ENCODE measurements at places on chromosomes 12 and 14.
A peak's percentile ranks its signal among the peaks of the same experiment; 100 is the strongest.

- no peak for DNase-seq
These were observed 40.5 kb downstream of the LIMA1 start for GRCh38 chr12:50242751-50243191.

- no peak for DNase-seq
These were observed 109.0 kb upstream of the ATP2B1 start for GRCh38 chr12:89817501-89818226.

DNA sequence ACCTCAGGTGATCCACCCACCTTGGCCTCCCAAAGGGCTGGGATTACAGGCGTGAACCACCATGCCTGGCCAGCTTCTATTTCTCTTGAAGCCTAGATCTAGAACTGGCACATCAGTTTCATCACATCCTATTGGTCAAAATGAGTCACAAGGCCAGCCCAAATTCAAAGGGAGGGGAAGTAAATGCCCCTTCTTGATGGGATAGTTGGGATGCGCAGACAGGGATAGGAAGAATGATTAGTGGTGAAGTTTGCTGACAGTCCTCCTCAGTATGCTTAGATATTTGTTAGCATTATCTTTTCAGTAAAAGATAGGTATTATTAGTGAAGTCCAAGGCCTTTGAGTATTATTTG is 33.4 kb downstream of the CRADD start:
- DNase-seq, result no peak

GRCh38 chr12:19338405-19338804 is 100.9 kb upstream of the AEBP2 start:
- DNase-seq, result no peak

DNA sequence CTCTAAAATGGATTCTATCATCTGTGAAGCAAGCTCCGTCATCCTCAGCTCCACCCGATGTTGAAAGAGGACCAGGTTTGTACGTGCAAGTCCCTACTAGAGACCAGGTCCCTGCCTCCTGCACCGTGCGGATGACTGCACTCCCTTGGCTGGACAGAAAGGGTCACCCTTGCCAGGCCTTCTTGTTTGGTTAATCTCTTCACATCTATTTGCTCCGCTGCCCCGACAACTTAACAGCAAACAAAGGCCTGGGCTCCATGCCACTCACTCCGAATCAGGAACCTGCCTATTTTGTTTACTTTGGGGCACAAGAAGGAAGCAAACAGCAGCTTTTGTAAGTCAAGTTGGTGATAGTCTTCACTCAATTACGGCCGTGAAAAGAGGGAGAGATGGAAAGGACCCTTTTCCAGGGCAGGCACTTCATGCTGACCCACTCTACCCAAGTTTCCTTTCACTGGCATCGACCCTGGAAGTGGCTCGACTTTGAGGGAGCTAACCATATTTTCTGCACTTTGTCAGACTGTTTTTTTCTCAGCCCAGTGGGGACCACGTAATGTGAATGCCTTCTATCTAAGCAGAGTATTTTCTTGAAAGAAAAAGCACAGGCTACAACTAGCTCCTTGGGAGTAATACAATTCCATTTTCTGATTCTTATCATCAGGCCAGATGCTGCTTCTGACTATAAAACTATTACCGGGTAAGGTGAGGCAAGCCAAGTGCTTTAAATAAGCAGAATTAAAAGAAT is 202.6 kb downstream of the FOXN3 start:
- peak; percentile 92 for DNase-seq

- no peak for DNase-seq
These were observed 55.6 kb downstream of the KCTD10 start for GRCh38 chr12:109421355-109422087.
